Stimulated activated CD4-positive, alpha-beta T cell treated with anti-CD3 and anti-CD28 coated beads, Interleukin-1b, Interleukin-23, amount 100 ng/mL, for 1 hour (primary cell): ENCODE measurements at places on chromosomes 3 and 15.

DNA sequence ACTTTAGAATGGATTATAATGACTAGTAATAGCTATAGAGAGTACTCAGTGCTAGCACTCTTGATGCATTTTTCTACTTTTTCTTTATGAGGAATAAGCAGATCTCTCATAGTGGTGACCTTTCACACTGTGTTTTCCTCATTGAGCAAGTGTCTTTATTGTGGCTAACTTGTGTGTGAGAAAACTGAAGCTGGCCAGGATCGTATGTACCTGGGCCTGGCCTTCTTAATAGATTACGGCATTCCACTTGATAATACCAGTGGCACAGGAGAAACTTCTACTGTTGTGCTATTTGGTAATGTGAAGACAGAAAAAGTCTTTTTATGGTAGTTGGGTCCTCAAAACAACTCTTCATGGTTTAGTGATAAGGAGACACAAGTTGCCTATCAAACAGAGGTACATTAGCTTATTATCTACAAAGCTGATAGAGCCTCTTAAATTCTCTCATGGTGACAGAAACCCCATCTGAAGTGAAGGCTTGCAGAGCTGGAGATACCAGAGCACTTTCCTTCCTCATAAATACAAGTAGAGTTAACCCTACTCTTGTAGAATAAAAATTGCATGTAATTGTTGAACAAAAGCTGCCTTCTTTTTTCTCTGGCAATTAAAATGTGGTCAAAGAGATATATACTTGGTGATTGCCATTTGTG, 64.6 kb downstream of the LYSMD4 start:
- DNase-seq = no peak

GRCh38 chr3:128568602-128569490, 75.8 kb upstream of the GATA2 start:
- DNase-seq = no peak

- DNase-seq = no peak
Measured at GRCh38 chr15:61080221-61081026, 148.7 kb downstream of the RORA start.

DNA sequence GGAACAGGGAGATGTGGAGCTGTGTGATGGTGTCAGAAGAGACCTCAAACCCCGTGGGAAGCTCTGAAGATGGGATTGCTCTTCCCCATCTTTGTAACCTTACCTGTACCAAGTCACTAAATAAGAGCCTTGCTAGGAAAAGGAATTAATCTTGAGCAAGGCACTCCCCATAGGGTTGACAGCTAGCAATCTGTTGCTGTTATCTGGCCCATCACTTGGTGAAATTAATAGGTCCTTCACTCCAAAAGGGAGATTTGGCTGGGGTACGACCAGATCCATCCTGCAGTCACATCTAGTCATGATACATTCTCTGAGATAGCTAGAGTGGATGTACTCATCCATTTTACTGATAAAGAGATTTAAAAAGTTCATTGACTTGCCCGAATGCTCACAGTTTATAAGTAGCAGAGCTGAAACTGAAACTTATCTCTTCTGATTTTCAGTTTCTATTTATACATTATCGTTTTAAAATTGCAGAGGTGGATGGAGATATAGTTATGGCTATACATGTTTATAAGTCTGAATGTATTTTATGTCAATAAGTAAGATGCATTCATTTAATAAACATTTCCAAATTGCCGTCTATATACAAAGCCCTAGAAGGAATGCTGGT, 299.1 kb upstream of the MCTP2 start:
- no peak for DNase-seq

DNA sequence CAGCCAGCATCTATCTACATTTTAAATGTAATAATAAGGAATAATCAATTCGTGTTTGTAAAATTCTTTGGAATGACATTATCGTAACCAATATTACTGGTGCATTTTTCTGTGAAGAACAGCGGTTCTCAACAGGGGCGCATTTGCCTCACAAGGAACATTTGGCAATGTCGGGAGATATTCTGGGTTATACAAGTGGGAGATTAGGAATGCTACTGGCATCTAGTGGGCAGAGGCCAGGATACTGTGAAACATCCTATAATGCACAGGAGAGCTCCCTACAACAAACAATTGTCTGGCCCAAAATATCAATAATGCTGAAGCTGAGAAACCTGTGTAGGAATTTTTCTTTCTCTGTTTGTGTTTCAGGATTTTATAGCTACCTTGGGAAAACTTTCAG, 25.0 kb downstream of the ACP3 start:
- no peak for DNase-seq

DNA sequence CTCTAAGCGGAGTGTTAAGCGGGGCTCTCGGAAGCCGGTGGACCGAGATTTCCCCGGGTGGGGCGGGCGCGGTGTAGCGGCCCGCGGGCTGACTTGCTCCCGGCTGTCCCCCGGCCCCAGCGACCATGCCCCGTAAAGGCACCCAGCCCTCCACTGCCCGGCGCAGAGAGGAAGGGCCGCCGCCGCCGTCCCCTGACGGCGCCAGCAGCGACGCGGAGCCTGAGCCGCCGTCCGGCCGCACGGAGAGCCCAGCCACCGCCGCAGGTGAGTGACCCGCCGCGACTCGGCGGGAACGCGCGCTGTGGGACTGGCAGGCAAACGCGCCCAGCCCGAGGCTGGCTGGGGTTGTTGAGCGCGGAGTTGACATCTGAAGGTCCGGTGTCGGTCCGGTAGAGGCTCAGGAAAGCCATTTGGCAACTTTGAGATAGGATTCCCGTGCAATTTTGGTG, 1.3 kb downstream of the SMC4 start:
- no peak for DNase-seq

DNA sequence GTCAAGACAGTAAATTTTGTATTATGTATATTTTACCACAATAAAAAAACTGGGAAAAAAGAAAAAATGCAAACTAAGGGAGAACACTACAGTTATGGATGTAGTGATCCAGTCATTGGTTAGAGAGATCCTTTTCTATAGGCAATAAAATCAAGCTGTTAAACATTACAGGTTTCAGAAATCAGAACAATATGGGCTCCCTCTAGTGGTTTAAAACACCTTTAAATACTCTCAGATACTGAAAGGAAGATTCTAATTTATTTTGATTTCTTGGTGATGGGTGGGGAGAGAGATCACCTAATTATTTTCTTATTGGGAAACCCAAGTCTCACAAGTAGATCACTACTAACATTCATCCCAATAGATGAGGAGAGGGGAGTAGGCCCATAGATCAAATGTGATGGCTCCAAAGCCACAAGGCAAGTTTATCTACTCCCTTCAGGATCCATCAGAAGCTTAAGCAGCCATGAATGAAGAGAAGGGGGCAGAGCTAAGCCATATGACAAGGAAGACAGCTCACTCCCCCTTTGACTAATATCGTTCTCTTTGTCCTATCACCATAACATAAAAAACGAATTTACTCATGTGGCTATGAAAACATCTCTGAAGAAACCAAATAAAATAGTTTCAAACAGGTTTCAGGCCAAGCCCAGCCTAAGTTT, 118.6 kb downstream of the ANO10 start:
- no peak for DNase-seq

GRCh38 chr3:176523114-176523513, 674.2 kb downstream of the TBL1XR1 start:
- DNase-seq = no peak

DNA sequence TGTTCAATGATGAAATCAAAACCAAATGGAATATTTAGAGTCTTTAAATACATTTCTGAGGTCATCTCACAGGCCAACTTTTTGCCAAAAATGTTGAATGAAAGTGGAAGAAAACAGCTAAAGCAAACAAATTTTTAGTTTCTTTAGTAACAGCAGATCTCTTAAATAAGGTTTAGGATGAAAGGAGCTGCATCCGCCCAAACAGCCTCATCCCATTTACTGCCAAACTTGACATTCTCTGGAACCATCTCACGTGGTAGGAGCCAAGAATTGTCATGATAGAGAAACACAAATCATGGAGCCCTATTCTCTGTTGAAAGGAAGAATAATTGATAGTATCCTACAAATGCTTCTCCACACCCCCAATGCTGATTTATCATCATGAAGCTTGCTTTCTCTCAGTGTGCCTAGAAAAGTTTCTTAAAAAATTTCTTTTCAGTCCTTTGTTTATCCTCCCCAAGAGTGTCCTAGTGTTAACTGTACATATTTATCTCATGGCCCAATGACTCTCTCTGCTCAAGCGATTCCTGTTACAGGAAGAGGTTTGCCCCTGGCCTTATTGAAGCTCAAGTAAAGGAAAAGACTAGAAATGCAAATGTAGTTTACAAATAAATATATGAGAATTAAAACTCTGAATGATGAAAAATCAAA, 23.4 kb downstream of the SLC9A9 start:
- DNase-seq = no peak

DNA sequence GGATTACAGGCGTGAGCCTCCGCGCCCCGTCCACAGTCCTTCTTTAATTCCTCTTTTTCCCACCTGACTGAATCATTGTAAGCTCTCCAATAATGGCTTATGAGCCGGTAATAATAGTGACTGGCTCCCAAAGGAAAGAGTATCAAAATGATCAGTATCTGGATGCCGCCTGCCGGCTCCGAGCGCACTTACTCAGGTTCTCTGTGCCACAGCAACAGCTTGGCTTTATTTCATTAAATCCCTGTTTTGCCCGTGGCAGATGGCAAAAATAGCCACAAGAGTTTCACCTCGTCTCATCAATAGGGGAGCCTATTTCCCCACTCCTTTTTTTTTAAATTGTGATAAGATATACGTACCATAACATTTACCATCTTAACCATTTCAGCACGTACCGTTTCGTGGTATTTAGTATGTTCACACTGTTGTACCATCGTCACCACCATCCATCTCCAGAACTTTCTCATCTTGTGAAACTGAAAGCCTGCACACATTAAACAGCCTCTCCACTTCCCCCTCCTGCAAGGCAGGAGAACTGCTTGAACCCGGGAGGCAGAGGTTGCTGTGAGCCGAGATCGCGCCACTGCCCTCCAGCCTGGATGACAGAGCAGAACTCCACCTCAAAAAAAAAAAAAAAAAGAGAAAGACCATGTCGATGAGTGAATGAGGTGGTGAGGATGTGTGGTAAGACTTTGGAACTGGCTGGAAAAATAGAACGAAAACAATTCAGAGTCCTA, 80.7 kb upstream of the DLG1 start:
- no peak for DNase-seq

GRCh38 chr3:127723011-127723567, 50.3 kb downstream of the ABTB1 start:
- no peak for DNase-seq

DNA sequence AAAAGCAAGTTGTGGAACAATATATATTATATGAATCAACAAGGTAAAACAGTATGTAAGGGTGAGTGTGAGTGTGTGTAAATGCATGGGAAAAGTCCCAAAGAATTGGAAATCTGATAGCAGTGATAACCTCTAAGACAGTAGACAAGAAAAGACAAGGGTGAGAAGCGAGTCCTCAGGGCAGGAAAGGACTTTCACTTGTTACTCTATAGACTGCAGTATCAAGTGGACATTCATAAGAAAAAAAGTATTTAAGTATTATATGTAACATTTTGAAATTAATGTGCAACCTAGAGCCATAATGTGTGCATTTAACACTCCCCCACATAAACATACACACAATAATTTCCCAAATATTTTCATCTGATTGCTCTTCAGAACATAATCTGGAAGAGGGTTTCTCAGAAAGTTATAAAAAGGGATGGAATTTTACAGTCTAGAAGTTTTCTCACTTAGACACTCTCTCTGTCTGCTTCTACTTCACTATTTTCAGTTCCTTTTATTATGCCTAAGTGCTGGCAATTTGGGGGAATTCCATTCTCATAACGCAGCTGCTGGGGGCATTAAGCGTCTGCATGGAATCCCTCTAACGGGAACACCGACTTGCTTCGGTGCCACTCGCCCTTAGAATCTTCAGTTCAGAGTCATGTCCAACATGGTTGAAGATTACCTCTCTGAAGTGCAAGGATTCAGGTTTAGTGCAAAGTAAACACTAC, 50.0 kb upstream of the CDIN1 start:
- DNase-seq = no peak

DNA sequence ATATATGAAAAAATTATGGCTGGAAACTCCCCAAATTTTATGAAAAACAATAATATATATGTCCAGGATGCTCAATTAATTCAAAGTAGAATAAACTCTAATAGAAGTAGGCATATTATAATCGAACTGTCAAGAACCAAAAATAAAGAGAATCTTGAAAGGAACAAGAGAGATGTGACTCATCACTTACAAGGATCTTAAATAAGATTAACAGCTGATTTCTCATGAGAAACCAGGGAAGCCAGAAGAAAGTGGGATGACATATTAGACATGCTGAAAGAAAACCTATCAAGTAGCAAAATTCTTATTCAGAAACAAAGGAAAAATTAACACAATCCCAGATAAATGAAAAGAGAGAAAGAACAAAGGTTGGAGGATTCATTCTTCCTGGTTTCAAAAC, 66.8 kb downstream of the FAIM start:
- no peak for DNase-seq

DNA sequence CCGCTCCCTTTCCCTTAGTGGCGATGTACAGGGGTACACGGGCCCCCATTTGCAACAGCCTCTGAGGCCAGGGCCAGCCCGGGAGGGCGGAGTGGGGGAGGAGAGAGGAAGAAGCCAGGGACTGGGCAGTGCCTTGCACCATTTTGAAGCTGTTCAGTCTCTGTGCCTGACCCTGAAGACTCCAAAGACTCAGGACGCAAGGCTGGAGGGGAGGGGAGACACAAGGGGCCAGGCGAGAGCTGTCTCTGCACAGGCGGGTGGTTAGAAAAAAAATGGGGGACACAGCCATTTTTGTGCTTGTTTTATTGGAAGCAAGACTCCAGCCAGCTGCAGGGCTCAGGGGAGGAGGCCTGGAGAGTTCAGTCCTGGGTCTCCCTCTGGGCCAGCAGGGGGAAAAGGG, 1.6 kb downstream of the RPP25 start:
- DNase-seq = no peak

DNA sequence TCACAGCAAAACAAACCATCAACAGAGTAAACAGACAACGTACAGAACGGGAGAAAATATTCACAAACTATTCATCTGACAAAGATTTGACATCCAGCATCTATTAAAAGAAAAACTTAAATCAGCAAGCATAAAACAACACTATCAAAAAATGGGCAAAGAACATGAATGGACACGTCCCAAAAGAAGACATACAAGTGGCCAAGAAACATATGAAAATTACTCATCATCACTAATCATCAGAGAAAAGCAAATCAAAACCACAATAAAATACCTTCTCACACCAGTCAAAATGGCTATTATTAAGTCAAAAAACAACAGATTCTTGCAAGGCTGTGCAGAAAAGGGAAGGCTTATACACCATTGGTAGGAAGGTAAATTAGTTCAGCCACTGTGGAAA, 13.7 kb upstream of the SERPINI2 start:
- no peak for DNase-seq

GRCh38 chr15:41556677-41557076, 2.3 kb upstream of the TYRO3 start:
- no peak for DNase-seq

DNA sequence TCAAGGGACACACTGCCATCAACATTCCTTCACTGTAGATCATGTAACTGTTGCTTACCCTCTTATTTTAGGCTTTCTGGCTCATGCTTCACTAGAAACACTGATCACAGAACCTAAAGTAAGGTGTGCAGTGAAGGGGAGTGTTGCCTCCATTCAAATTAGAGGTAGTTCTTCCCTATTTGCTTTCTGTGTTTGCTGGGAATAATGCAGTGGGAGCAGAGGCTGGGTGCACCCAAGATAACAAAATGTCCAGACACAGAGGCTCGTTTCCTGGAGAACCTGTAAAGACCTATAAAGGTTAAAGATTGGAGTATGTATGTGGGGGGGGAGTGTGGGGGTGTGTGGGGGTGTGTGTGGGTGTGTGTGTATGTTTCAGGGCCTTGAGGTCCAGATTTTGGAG, 2.1 kb upstream of the CLDN18 start:
- DNase-seq = no peak

GRCh38 chr3:9730657-9731205, 804 bp upstream of the BRPF1 start:
- DNase-seq = no peak
